ENCODE measurements at places on chromosomes 4 and X.
A peak's percentile ranks its signal among the peaks of the same experiment; 100 is the strongest.

DNA sequence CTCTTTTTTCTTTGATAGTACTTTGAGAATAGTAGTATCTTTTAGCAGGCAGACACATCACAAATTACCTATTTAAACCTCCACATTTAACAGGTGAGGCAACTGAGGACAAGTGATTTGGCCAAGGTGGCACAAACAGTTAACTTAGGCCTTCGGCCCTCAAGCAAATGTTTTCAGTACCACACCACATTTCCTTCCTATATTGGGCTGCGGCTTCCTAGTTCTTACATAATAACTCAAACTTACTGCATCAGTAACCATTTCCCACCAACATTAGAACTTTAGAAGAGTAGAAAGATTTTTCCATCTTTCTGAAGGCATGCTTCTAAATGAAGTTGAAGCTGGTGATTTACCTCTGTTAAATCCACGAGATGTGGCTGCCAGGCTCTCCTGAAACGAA lies 63.2 kb upstream of the SLC4A4 start:
- DNase-seq = no peak

DNA sequence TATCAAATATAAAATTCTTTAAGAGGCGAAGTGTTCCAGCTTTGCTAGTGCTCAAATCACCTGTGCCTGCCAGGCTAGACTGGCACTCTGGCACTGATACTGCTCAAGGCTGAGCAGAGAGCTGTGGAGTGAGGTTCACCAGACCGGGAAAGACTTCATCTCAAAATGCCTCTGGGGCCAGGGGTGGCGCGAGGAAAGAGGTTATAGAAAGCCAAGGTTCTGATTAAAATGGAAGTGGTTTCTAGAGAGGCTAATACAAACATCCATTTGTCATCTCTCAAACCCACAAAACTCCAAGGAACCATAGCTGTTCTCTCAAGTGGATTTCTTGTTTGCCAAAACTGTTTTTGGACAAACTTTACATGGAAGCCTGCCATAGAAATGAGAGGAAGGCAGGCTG lies 41.5 kb downstream of the F11 start:
- no peak for DNase-seq

- peak; percentile 59 for DNase-seq
Observed at GRCh38 chr4:84389406-84389805, 109.7 kb downstream of the NKX6-1 start.

DNA sequence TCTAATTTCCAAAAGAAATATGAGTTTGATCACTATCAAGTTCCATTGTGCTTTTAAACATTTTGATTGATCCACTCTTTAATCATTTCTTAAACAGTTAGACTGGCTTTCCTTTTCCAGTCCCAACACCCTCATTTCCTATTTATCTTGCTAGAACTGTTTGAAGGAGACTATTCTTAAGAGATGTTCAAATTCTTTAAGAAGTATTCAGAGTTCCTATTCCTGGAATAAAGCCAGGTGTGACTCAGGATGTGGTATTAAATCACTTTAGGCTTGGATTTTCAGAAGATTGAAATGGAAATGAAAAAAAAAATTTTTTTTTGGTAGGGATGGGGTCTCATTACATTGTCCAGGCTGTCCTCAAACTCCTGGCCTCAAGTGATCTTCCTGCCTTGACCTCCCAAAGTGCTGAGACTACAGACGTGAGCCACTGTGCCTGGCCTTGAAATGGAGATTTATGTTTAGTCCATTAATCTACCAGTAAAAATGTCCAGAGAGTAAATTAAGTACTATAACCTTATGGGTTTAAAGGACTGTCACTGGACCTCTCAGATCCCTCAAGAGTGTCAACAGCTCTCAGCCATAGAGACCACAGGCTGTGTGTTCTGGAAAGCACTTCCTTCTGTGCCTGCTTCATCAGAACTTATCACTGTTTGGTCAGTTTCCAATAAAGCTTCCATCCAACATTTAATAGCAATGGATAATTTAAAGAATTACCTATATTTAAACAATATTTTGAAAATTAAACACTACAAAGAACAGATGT lies 90.7 kb downstream of the CDS1 start:
- peak; percentile 94 for DNase-seq

DNA sequence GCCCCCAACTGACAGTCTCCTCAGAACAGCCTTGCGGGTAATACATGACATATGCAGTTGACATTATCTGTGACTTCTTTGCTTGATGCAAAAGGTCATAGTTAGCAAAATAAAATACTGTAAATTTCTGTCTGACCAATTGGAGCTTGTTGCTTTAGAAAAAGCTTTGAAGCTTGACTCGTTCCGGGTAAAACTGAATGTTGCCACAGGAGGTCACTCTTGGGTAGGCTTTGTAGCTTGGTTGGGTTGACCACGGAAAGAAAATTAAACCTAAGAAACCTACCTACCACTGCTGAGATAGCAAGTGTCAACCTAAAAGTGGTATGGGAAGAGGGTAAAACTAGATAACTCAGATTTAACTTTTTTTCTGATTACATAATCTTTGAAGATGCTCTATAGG lies 23.2 kb downstream of the PRPS2 start:
- DNase-seq = peak; percentile 32

DNA sequence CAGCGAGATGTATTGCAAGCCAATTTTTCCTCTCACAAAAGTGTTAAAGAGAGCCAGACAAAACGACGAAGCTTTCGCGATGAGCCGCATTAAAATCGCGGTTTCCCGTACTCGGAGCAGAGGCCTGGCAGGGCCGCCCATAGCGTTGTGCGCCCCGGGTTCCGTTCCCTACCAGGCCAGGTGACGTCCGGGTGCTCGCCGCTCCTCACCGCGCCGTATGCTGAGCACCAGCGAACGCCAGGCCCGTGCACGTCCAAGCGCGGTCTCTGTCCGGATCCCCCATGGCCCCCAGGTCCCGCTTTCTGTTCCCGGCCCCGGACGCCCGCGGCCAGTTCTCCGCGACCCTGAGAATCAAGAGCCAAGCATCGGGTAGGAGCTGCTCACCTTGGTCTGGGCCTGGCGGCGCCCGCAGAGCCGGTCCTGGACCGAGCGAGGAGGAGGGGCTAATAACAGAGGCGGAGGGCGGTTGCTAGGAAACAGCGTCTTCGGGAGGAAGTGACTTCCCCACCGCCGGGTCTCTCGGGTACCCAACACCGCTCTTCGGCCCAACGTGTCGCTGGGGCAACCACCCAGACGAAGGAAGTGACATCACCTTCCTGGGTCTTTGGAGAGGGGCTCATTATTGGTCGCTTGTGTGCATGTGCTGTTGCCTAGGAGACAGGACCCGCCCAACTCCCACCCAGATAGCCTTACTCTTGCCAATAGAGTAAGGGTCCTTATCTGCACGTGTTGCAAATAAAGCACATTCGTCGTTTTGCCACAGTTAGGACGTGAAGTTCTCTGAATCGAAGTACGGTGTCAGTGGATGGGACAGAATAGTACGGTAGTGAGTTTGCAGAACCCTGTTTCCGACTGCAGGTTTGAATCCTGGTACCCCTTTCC lies at the start of gene MAP9:
MAP9 (minus strand) TSS at position 579 of the 882 bp plus-strand sequence. CDS start 1,115 bp downstream, outside the sequence.
- DNase-seq = peak; percentile 98

GRCh38 chr4:159608436-159608835 lies 505.6 kb downstream of the RAPGEF2 start:
- no peak for DNase-seq

DNA sequence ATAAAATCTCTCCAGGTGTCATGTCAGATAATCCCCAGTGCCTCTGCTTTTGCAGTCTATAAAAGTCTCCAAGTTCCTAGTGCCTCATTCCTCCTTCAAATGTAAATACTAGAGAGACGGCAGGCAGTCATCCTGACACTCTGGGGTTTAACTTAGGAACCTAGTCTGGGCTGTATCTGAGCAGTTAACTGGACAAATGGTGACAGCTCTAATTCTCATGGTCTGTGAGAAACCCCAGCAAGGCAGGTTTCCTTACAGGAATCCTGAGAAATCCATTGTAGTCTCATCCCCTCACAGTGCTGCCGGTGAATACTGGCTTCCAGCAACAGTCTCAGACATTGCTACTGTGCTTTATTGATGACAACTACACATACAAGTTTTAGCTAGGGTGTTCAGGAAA lies 246.8 kb downstream of the SNCA start:
- no peak for DNase-seq

- no peak for DNase-seq
Observed at GRCh38 chr4:148530114-148530513, 87.9 kb upstream of the NR3C2 start.
